Inflammatory macrophage treated with lipopolysaccharide for 1 hour (primary cell): ENCODE measurements at places on chromosomes 13 and 19.

DNA sequence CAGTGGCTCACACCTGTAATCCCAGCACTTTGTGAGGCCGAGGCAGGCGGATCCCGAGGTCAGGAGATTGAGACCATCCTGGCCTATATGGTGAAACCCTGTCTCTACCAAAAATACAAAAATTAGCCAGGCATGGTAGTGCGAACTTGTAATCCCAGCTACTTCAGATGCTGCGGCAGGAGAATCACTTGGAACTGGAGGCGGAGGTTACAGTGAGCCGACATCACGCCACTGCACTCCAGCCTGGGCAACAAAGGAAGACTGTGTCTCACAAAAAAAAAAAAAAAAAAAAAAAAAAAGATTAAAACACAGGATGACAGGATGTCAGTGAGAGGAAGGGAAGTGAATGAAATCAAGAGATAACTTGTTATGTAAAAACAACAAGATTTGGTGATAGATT is 1158.5 kb downstream of the PCDH9 start:
- no peak for DNase-seq

DNA sequence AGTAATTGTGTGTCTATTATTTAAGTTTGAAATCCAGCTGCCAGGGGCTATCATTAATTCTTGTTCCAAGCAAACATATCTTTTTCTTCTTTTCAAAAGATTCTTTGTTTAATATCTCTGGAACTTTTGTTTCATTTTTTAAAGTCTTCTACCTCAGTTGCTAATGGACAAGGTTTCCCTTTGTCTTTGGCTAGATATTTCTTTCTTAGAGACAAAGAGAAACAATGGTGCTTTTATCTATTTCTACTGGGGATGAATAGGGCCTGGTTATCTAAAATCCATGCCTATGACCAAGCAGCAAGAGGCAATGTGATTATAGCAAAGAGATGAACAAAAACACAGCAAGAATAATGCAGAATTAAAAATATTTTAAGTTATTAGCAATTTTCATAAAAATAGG is 661.3 kb upstream of the KLF12 start:
- DNase-seq = no peak

- no peak for DNase-seq
Observed at GRCh38 chr19:58328999-58329398, 2.2 kb downstream of the ZSCAN22 start.

GRCh38 chr19:34475026-34475974 is 6.3 kb upstream of the WTIP start:
- DNase-seq = peak; percentile 88

DNA sequence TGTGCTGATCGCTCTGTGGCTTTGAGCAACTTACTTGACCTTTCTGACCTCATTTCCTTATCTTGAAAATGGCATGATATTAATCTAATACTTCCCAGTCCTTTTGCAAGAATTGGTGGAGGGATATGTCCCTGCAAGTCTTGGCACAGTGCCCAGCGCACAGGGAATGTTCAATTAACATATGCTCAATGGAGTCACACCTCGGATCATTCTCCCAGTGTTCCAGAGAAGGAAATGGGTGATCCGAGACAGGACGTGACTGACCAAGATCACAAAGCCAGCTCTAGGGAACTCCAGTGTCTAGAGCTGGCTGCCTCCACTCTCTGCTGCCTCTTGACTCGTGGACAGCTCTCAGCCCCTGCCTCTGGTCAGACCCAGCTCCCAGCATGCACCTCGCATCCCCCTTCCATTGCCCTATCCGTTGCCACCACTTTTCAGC is 3.6 kb downstream of the CDC42EP5 start:
- DNase-seq = no peak

DNA sequence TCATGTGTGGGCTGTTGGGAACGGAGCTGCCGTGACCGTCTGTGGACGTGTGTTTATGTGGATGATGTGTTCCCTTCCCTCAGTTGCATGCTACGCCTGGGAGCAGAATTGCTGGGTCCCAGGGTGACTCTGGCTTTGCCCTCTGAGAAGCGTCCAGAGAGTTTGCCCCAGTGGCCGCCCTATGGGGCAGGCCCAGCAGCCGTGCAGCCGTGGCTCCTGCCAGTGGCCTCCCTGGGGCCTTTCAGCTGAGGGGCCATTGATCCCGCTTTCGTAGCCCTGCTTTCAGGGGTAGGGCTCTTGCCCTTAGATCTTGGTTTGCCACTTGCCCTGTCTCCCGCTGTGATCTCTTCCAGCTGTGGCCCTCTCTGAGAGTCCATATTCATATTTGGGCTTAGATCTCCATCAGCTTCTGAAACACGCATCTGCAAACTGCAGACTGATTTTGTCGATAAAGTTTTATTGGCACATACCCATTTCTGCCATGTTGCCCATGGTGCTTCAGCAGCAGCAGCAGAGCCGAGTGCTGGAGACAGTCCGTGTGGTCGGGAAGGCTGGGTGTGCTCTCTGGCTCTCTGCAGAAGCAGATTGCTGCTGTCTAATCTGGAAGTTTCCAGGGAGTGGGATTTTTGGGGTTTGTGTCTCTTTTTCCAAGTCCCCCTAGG is 17.6 kb downstream of the GNA11 start:
- DNase-seq = no peak

GRCh38 chr13:58437427-58437826 is 805.9 kb downstream of the PCDH17 start:
- DNase-seq = no peak

DNA sequence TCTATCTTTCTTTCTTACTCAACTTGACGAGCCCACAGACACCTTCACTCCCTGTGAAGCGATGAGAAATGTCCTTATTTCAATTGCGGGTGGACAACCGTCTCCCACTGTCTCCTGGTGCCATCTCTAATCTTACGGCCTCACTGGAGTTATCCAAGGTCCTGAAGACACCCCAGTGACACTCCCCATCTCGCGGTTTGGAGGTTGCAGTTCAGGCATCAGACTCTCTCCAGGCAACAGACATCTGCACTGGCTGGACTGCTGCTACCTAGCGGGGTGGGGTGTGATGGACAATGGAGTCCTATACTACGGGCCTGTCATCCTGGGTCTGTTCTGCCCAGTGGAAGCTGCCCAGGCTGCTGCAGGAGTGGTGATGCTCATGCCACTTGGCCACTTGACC is 18.3 kb upstream of the IRS2 start:
- DNase-seq = no peak

DNA sequence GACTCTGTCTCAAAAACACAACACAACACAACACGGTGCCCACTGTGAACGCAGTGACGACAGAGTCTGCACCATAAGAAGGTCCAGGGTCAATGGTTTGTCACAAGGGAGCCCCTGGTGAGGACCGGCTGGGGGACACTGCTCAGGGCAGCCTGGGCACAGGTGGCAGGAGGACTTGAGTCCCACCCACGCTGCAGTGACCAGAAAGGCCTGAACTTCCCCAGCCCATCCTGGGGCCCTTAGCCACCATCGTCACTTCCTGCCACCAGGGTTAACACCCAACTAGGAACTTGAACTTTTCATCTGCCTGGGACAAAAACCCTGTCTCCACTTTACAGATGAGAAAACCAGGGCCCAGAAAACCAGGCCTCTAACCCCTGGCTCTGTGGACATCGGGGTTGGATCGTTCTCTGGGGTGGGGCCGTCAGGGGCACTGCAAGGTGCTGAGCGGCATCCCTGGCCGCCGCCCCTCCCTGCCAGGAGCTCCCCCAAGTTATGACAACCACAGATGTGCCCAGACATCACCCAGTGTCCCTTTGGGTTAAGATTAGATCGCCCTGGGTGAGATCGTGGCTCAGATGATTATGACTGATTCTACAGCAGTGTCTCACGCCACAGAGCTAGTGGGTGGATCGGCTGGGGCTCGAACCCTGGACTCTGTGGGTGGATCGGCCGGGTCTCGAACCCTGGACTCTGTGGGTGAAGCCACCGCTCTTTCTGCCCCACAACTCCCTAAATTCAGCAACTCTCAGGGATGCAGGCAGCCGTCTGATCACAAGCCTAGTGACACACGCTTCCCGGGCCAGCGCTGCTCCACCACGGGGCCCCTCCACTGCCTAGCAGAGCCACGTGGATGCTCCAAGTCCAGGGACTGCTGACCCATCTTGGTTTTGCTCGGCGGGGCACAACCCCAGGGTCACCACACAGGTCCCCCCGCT is 14.0 kb downstream of the MOB3A start:
- DNase-seq = peak; percentile 80

- DNase-seq = no peak
Observed at GRCh38 chr19:4345342-4346019, 2.1 kb downstream of the MPND start.

DNA sequence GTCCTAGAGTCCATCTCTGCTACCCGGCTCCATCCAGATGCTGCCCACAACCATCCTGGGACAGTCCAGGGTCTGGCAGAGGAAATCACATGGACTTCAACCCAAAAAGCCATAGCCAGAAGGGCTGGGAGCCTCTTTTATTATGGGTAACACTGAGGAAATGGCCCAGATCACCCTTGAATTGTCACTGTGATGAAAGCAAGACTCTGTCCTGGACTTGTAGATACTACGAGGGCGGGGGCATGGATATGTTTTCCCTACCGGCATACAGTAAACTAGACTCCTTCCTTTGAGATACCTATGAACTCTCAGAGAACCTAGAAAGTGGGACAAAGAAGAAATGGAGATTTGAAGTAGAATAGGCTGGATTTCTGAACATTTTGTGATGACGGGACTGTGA is 110.3 kb downstream of the LACC1 start:
- no peak for DNase-seq

GRCh38 chr13:110265682-110266430 is 41.1 kb downstream of the COL4A1 start:
- DNase-seq = no peak

DNA sequence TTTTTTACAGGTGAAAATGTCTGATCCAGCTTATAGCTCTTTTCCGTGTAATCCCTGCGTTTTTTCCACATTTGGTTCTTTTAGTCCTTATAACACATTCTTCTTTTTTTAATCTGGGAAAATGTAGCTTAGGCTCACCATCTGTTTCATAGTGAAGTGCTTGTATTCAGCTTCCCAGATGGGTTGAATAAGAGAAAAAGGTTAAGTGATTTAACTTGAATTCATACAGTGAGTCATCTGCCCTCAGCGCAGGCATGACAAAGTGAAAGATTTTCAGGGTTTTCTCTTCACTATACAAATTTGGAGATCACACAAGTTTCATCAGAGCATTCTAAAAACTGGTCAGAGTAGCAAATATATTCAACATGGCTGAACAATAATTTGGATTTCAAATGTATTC is 224.8 kb downstream of the SPRY2 start:
- no peak for DNase-seq

GRCh38 chr19:55370305-55370988 is at the start of gene IL11:
IL11 (minus strand) TSS chr19:55370463; CDS start chr19:55370310, 153 bp downstream.
- no peak for DNase-seq

DNA sequence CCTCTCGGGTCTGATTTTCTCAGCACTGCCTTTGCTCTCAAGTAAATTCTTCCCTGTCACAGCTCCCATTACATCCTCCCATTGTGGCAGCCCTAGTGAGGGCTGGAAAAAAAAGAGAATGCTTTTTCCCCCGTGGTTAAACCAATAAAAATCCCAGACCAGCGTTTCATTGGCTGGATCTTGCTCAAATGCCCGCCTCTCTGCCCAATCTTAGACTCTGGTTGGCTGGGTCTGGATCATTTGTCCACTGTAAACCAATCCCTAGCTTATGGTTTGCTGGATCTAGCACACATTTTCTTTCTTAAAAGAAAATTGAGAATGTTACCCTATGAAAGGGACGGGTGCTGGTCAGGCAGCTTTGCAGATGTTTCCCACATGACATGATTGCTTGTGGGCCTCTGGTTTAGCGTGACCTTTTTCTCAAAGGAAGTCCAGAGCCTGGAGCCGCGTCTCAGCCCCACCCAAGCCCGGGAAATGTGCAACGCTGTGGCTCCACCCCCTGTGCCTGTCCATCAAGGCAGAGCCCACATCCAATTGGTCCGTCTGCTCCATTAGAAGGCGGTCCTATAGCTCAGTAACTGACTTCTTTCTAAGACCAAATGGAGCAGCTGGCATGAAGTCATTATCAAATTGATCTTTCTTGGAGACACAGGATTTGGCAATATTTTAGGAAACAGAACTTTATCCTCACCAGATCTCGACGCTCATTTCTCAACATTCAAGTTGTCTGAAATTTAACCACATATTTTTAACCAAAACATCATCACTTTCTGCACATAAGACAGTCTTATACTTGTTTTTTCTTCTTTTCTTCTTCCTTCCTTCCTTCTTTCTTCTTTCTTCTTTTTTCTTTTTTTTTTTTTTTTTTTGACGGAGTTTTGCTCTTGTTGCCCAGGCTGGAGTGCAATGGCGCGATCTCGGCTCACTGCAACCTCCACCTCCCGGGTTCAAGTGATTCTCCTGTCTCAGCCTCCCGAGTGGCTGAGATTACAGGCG is 2.6 kb upstream of the MCEMP1 start:
- peak; percentile 95 for DNase-seq

GRCh38 chr13:28805193-28805819 is 14.8 kb upstream of the MTUS2 start:
- peak; percentile 25 for DNase-seq

DNA sequence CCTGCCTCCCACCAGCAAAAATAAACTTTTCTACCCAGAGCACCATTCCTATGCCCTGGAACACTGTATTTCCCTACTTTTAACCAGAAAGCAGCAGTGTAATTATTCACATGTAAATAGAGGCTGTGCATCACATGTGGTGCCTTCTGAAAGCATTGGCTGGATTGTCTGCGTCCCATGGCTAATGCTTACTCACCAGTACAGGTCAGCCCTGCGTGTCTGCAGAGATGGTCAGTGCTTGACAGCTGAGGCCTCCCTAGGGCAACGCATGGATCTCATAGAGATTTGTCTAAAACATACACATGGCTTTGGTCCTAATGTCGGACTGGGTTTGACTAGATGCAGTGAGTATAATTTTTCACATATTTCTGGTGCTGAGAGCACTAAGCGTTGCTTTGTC is 64.2 kb downstream of the DPY19L3 start:
- DNase-seq = no peak

- DNase-seq = no peak
Observed at GRCh38 chr13:77514336-77514726, 21.2 kb upstream of the SCEL start.

DNA sequence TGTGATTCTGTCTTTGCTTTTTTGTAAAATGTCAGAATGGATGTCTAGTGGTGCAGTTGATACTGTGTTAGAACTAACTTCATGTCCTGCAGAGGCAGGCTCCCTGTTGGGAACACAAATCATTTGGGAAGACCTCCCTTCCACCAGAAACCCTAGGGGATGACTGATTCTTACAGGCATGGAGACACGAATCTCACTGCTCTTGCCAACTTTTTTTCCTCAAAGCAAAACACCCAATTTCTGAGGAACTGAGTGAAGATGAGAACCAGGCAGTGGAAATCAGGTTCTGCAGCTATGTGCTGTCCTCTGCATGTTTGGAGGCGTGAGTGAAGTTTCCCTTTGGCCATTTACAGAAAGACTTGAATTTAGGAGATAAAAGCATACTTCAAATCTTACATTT is 87.5 kb upstream of the CSNK1A1L start:
- no peak for DNase-seq
